ENCODE measurements at places on chromosomes 1 and 21. TPM values are rescaled to one million over a fixed set of nuclear protein-coding genes. Genes with fewer than 3 reads are reported as not detected.

DNA sequence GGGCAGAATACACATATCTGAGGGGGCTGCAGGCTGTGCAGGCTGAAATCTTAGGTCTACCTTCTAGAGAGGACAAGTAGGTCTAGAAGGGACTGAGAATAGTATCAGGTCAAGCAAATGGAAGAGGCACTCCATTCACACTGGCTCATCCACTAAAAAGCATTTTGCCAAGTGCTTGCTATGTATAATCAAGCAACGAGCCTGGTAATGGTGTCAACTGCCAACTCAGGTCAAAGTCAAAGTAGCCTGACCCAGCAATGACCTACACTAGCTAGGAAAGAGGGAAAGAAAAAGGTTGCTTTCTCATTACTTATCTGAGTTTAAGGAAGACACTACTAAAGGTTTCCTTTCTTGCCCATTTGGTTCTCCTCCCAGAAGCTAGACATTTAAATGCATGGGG, 10.8 kb downstream of the KCND3 start:
- peaks cover 3% of the 10 kb centered on the region for H3K4me1 ChIP-seq
- no peak overlapping the region for H3K4me3 ChIP-seq
- no peaks in the 10 kb centered on the region for H3K36me3 ChIP-seq
- no peak for DNase-seq

DNA sequence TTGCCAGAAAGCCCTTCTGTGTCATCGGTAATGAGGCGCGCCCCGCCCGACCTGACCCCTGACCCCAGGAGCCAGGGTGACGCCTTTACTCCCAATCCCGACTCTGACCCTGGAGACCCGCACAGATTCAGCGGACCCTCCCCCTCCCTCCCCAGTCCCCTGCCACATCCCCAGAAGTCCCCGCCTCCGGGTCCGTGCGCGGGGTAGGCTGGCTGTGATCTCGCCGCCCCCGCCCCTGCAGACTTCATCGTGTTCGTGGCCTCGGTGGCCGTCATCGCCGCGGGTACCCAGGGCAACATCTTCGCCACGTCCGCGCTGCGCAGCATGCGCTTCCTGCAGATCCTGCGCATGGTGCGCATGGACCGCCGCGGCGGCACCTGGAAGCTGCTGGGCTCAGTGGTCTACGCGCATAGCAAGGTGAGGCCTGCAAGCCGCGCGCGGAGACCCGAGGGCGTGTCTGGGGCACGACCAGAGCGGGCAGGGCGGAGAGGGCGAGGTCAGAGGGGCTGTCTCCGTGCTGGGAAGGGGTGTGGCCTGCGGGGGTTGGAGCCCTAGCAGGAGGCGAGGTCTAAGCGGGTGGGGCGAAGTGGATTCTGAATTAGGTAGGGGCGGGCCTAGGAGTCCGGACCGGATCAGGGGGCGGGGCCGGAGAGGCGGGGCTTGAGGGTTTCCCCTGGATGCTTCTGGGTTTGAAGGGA, 34.8 kb downstream of the KCNQ4 start:
- peak; percentile 50 for DNase-seq
- no peaks in the 10 kb centered on the region for H3K4me1 ChIP-seq

- H3K4me3 ChIP-seq = no peak overlapping the region
- no peaks in the 10 kb centered on the region for H3K27me3 ChIP-seq
- DNase-seq = no peak
- H3K36me3 ChIP-seq = peaks cover 5% of the 10 kb centered on the region
Observed at GRCh38 chr1:15869413-15869812, 21.9 kb downstream of the SPEN start.

- no peaks in the 10 kb centered on the region for H3K4me1 ChIP-seq
- H3K36me3 ChIP-seq = no peaks in the 10 kb centered on the region
- H3K27me3 ChIP-seq = no peaks in the 10 kb centered on the region
- H3K4me3 ChIP-seq = no peak overlapping the region
- no peak for DNase-seq
Observed at GRCh38 chr21:42540396-42540795, 26.7 kb downstream of the SLC37A1 start.

- H3K4me3 ChIP-seq = no peak overlapping the region
- no peaks in the 10 kb centered on the region for H3K4me1 ChIP-seq
- no peaks in the 10 kb centered on the region for H3K36me3 ChIP-seq
- no peaks in the 10 kb centered on the region for H3K27me3 ChIP-seq
- peak; percentile 41 for DNase-seq
- no peak overlapping the region for H3K27ac ChIP-seq
Observed at GRCh38 chr1:33893147-33893830, 29.4 kb downstream of the HMGB4 start.

DNA sequence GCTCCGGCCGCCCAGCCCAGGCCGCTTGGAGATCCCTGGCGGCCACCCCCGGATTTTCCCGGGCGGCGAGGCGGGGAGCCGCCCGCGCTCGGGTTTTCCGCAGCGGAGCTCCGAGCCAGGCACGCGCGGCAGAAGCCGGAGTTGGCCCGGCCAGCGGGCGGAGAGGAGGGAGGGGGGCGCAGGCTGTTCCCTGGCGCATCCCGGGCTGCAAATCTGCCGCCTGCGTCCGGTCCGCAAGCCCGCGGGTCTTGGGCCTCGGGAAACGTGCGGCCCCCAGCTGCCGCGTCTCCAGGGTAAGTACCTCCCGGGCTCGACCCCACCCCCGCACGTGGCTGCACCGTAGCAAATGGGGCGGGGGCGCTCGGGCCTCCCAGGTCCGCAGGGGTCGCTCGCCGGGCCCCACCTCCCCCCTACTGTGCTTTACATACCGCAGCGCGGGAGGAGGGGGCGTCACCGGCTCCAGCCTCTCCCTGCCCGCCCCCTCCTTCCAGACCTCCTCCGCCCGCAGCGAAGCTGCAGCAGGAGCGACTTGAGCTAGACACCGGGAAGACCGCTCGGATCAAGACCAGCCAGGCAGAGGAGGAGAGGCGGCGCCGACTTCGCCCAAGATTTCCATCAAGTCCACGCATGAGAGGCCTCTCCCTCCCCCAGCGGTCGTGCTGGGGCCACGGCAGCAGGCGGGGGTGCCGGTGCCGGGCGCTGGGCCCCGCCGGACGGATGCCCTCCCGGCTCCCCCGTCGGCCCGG, 1.6 kb downstream of the TMEM200B start:
- H3K4me1 ChIP-seq = peaks cover 3% of the 10 kb centered on the region
- no peaks in the 10 kb centered on the region for H3K36me3 ChIP-seq
- DNase-seq = peak; percentile 64

DNA sequence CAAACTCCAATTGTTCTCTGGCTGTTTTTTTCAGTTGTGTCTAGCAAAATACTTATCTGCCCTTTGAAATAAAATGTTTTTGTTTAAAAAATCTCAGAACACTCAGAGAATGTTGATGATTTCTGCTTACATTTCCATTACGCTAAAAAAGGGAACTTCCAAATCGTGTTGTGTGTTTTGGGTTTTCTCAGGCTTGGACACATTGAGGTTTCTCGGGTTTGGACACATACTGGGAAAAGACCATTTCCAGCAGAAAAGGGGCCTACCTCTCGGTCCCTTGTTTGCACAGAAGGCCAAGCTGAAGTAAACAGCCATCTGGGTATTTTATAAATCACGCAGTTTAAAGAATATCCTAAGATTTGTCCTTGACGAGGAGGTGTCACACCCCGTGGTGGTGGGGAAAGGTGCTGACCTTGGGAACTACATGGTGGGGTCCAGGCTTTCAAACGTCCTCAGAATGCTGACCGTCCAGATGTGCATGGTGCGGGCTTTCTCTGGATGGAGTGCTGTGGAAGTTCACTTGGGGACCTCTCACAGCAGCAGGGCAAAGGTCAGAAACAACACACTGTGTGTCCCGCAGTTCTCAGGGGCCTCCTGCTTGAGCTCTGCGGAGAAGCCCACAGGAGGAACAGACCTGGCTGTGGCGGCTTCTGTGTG, 67.8 kb downstream of the SLC37A1 start:
- no peaks in the 10 kb centered on the region for H3K36me3 ChIP-seq
- no peak overlapping the region for H3K4me3 ChIP-seq
- no peaks in the 10 kb centered on the region for H3K27me3 ChIP-seq
- no peaks in the 10 kb centered on the region for H3K4me1 ChIP-seq

GRCh38 chr1:204672482-204673121, 12.9 kb downstream of the LRRN2 start:
- DNase-seq = no peak
- no peaks in the 10 kb centered on the region for H3K36me3 ChIP-seq
- no peak overlapping the region for H3K27ac ChIP-seq
- no peaks in the 10 kb centered on the region for H3K4me1 ChIP-seq
- no peaks in the 10 kb centered on the region for H3K27me3 ChIP-seq
- H3K4me3 ChIP-seq = no peak overlapping the region

DNA sequence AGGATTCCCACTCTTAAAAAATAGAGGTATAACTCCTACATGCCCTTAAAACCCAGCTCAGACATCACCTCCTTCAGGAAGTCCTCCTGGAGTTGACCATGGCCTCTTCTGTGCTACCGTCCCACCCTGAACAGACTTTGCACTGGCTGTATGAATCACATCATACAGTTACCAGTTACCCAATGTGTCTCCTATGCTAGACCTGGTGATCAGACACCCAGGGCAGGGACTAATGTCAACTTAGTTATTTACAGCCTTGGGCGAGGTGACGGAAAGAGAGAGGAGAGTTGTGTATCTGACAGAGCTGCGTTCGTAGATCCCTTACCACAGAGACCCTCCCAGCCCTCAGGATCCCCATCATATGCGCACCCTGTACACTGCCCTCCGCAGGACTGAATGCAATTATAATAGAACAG, 72.7 kb downstream of the SLC66A1 start:
- no peak overlapping the region for H3K27ac ChIP-seq
- H3K36me3 ChIP-seq = peaks cover 2% of the 10 kb centered on the region
- no peaks in the 10 kb centered on the region for H3K4me1 ChIP-seq
- no peak overlapping the region for H3K4me3 ChIP-seq

DNA sequence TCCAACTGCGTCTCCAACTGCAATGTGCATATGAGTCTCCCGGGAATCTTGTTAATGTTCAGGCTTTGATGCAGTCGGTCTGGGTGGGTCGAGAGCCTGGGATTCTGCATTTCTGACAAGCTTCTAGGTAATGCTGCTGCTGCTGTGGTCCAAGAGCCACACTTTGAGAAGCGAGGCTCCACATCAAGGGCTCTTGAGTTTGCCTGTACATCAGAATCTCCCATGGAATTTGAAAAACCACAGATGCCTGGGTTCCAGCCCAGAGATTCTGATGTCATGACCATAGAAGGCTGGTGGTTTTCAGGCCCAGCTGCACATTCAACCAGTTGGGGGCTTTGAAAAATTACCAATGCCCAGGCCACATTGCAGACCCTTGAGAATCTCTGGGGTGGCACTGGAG, 93.9 kb upstream of the TARDBP start:
- no peaks in the 10 kb centered on the region for H3K4me1 ChIP-seq
- no peak for DNase-seq
- no peaks in the 10 kb centered on the region for H3K36me3 ChIP-seq
- H3K27me3 ChIP-seq = no peaks in the 10 kb centered on the region
- H3K27ac ChIP-seq = no peak overlapping the region

The FASLG gene
- not detected for total RNA-seq

DNA sequence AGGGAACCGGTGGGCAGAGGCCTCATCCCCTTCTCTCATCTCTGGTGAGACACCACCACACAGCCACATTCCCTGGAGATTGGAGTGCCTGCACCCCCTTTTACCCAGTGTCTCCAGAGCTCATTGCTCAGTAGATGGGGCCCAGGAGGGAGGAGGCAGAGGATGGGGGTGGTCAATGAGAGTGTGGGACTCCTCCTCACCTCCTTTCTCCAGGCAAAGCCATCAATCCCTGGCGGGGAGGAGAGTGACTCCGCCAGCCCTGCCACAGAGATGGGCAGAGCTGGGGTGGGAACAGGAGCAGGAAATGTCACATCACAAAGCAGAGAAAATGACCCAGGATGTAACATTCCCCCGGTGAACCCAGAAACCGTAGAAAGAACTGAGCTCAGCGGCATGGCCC, 117.2 kb downstream of the MATN1 start:
- no peak overlapping the region for H3K4me3 ChIP-seq
- no peaks in the 10 kb centered on the region for H3K27me3 ChIP-seq
- H3K4me1 ChIP-seq = no peaks in the 10 kb centered on the region

DNA sequence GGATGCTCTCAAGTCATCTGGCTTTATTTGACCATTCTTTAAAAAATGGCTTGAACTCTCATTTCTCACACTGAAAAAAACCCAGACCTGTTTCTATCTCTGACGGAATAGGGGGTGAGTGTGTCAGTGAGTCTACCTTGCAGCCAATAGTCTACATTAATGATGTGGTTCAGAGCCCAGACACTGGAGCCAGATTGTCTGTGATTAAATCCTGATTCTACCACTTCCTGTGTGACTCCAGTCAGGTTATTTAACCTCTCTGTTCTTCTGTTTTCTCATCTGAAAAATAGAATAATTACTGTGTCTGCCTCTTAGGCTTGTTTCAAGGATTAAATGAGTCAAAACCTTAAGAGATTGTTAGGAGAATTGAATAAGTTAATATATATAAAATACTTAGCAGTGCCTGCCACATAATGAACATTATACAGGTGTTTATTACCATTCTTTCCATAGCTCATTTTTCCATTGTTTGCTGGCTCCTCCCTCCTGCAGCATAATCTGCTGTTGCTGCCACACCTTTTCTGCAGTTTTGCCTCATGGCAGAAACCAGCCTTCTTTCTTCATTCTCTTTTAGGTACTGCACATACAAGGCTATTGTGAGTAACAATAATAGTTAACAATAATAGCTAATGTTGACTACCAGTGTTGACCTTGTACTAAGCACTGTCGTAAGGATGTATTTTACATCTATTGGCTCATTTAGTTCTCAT, 157.6 kb upstream of the IVNS1ABP start:
- H3K4me3 ChIP-seq = no peak overlapping the region
- no peak overlapping the region for H3K27ac ChIP-seq
- DNase-seq = no peak
- no peaks in the 10 kb centered on the region for H3K36me3 ChIP-seq
- H3K4me1 ChIP-seq = no peaks in the 10 kb centered on the region

The ERICH3 gene
- total RNA-seq = 0.14 TPM

GRCh38 chr1:172969611-172970010, 81.1 kb downstream of the TNFSF18 start:
- no peak for DNase-seq
- H3K27ac ChIP-seq = no peak overlapping the region
- H3K4me1 ChIP-seq = no peaks in the 10 kb centered on the region
- no peaks in the 10 kb centered on the region for H3K36me3 ChIP-seq
- H3K4me3 ChIP-seq = no peak overlapping the region
- no peaks in the 10 kb centered on the region for H3K27me3 ChIP-seq

DNA sequence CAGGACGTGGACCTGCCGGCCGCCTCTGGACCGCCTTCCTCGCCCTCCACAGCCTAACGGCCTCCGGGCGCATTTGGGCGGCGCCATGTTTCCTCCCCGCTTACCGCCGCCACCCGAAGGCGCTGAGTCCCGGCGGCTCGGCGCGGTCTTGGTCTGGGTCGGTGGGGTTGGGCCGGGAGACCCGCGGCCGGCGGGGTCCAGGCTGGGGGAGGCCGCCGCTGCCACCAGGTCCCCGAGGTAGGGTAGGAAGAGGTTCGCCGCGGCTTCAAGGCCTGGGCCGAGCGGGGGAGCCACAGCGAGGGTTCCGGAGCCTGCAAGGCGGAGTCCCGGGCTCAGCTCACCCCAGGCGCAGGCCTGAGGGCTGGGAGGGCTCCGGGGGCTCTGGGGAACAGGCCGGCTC, 5.5 kb downstream of the OR2C3 start:
- H3K4me1 ChIP-seq = no peaks in the 10 kb centered on the region
- no peak overlapping the region for H3K4me3 ChIP-seq
- no peaks in the 10 kb centered on the region for H3K27me3 ChIP-seq
- H3K27ac ChIP-seq = no peak overlapping the region

The GAS5 gene
- total RNA-seq = 210 TPM
